ENCODE measurements at places on chromosomes 6 and 20. TPM values are rescaled to one million over a fixed set of nuclear protein-coding genes. Genes with fewer than 3 reads are reported as not detected.
A peak's percentile ranks its signal among the peaks of the same experiment; 100 is the strongest.

- no peak overlapping the region for H3K4me3 ChIP-seq
- H3K27me3 ChIP-seq, result no peaks in the 10 kb centered on the region
- H3K27ac ChIP-seq, result no peak overlapping the region
These were observed 70.8 kb upstream of the IPCEF1 start for GRCh38 chr6:154427446-154427845.

DNA sequence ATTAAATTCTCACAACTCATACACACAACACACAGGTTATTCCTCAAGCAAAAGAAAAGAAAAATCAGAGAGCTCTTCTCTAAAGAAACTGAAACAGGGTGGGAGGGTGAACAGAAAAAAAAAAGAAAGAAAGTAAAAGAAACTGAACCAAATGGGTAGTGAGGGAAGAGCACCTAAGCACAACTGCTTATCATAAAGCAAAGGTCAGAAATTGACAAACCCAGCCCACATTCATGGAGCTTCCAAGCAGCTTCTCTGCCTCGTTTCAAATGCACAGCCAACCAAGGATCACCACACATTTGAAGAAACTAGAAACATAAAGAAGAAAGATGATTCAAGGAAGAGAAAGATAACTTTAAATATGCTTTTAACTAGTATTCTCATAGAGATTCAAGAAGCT, 90.5 kb downstream of the RNGTT start:
- no peak overlapping the region for H3K4me3 ChIP-seq
- H3K27me3 ChIP-seq, result no peaks in the 10 kb centered on the region
- no peak for DNase-seq
- H3K4me1 ChIP-seq, result peaks cover 18% of the 10 kb centered on the region

- peak overlapping the region; percentile 89 for H3K27ac ChIP-seq
- peaks cover 50% of the 10 kb centered on the region for H3K4me1 ChIP-seq
- H3K4me3 ChIP-seq, result no peak overlapping the region
- no peaks in the 10 kb centered on the region for H3K27me3 ChIP-seq
These were observed 18.2 kb downstream of the AKAP12 start for GRCh38 chr6:151257985-151258445.

- DNase-seq, result no peak
- no peaks in the 10 kb centered on the region for H3K27me3 ChIP-seq
- H3K4me3 ChIP-seq, result peak overlapping the region; percentile 98
- peaks cover 42% of the 10 kb centered on the region for H3K4me1 ChIP-seq
- H3K27ac ChIP-seq, result peak overlapping the region; percentile 99
- peaks cover 37% of the 10 kb centered on the region for H3K36me3 ChIP-seq
These were observed 9.2 kb downstream of the HSPA1B start for GRCh38 chr6:31836474-31837368.

- H3K36me3 ChIP-seq, result no peaks in the 10 kb centered on the region
- H3K4me1 ChIP-seq, result no peaks in the 10 kb centered on the region
- DNase-seq, result no peak
- no peak overlapping the region for H3K4me3 ChIP-seq
- no peak overlapping the region for H3K27ac ChIP-seq
These were observed 23.6 kb downstream of the FOXQ1 start for GRCh38 chr6:1335367-1336037.

GRCh38 chr6:96812077-96812703, 25.1 kb downstream of the GPR63 start:
- no peaks in the 10 kb centered on the region for H3K36me3 ChIP-seq
- H3K27me3 ChIP-seq, result no peaks in the 10 kb centered on the region
- H3K4me3 ChIP-seq, result no peak overlapping the region

GRCh38 chr6:37576336-37576737, 76.6 kb upstream of the CCDC167 start:
- H3K36me3 ChIP-seq, result no peaks in the 10 kb centered on the region
- no peak overlapping the region for H3K4me3 ChIP-seq
- H3K27me3 ChIP-seq, result no peaks in the 10 kb centered on the region
- no peak for DNase-seq
- H3K4me1 ChIP-seq, result peaks cover 11% of the 10 kb centered on the region
- no peak overlapping the region for H3K27ac ChIP-seq

DNA sequence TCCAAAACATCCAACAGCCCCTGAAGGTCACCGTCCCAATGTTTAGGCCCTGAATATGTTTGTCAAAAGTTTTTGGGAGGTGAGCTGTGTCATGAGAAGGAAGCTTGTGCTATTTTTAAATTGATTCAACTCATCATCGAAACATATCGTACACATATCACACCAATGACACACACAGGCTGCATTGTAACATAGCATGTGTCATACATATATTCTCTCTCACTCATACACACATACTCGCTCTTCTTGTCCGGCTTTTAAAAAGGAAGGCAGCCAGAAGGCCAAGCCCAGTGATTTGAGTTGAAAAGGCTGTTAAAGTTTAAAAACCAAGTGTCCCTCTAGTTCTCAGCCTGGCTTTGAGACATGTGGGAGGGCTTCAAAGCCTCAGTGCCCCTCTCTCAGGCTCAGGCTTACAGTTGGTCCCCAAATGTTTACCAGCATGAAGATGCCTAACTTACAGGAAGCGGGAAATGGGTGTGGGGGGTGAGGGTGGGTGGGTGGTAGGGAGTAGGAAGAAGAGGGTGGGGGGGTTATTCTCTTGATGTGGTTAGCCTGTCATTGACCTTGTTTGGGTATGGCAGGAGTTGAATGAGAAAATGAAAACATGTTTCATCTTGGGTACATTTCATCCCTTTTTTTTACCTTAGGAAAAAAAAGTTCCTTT, 3.3 kb upstream of the PRDM1 start:
- DNase-seq, result no peak
- H3K27me3 ChIP-seq, result peaks cover 4% of the 10 kb centered on the region
- no peak overlapping the region for H3K4me3 ChIP-seq
- H3K36me3 ChIP-seq, result no peaks in the 10 kb centered on the region
- H3K4me1 ChIP-seq, result peaks cover 46% of the 10 kb centered on the region
- no peak overlapping the region for H3K27ac ChIP-seq

DNA sequence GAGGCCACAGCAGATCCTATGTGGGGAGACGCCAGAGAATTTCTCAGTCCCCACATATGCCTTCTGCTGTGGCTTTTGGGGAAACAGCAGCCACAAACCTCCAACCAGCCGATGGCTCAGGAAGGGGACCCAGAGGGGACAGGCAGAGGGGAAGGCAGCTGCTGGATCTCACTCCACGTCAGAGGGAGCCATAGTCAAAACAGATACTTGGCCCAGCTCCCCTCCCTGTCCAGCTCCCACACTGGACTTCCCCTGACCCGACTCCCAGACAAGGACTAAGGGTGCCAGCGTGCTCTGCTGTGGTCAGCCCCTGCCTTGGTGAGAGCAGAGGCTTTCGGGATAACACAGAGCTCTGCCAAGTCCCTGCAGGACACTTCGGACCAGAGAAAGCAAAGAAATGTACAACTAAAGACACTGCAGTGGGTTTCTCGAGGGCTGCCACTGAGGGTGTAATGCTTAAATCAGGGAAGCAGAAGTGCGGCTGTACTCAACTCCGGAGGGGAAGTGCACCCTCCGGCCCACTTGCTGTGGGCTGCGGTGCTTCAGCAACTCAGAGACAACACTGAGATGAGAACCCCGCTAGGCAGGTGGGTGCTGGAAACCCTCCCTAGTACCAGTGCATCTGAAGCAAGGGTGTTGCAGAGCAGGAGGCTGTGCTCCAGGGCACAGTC, 47.2 kb downstream of the RRBP1 start:
- peaks cover 39% of the 10 kb centered on the region for H3K36me3 ChIP-seq
- no peaks in the 10 kb centered on the region for H3K27me3 ChIP-seq
- no peak overlapping the region for H3K27ac ChIP-seq

- peaks cover 12% of the 10 kb centered on the region for H3K36me3 ChIP-seq
- DNase-seq, result no peak
- no peak overlapping the region for H3K4me3 ChIP-seq
- no peaks in the 10 kb centered on the region for H3K27me3 ChIP-seq
These were observed 124.4 kb upstream of the PRL start for GRCh38 chr6:22421198-22421597.

- peaks cover 2% of the 10 kb centered on the region for H3K4me1 ChIP-seq
- no peaks in the 10 kb centered on the region for H3K36me3 ChIP-seq
- no peaks in the 10 kb centered on the region for H3K27me3 ChIP-seq
- H3K4me3 ChIP-seq, result no peak overlapping the region
These were observed 55.2 kb upstream of the NOX3 start for GRCh38 chr6:155510879-155511278.

- no peak for DNase-seq
- no peak overlapping the region for H3K4me3 ChIP-seq
These were observed 48.0 kb downstream of the NFATC2 start for GRCh38 chr20:51494241-51495110.

DNA sequence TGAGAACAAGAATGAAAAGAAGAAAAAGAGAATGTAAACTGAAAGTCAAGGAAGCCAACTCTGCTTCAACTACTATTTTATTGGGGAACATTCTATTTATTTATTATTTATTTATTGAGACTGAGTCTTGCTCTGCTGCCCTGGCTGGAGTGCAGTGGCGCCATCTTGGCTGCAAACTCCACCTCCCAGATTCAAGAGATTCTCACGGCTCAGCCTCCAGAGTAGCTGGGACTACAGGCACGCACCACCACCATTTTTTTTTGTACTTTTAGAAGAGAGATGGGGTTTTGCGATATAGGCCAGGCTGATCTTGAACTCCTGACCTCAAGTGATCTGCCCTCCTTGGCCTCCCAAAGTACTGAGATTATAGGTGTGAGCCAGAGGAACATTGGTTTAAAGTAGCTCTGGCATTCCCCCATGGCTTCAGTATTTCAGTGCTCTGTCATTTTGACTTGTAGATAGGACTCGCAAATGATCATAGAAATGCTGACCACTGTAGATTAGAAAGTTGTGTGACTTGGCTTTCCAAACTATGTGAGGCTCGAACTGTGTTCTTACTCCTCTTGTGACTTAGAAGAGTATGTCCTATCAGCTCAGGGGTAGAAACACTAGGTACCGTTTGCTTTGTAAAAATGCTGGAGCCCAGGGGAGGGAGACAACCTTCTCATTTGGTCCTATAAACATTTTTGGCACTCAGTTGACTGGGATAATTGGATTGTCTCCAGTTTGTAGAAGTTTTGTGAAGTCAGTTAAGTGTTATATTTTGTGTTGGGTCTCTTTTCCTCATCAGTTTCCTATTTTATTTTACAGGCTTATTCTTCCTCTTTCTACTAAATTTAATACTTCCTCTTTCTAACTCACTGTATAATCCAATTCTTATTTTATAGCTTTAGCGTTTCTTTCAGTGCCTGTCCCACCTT, 544.9 kb upstream of the CITED2 start:
- H3K36me3 ChIP-seq, result peaks cover 4% of the 10 kb centered on the region
- no peak for DNase-seq
- peak overlapping the region; percentile 66 for H3K27ac ChIP-seq
- no peaks in the 10 kb centered on the region for H3K27me3 ChIP-seq

DNA sequence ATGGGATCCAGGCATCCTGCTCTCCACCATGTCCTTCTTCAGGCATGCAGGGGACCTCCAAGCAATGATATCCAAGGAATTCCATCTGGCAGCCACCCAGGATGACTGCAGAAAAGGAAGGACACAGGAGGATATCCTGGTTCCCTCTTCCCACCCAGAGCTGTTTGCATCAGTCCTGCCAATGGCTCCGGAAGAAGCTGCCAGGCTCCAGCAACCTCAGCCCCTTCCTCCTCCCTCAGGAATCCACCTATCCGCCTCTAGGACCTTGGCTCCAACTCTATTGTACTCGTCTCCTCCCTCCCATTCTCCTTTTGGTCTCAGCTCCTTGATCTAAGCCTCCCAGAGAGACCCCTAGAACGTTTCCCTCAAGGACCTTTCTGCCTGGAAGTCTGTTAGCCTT, 733 bp upstream of the PSORS1C2 start:
- H3K36me3 ChIP-seq, result peaks cover 2% of the 10 kb centered on the region
- H3K27ac ChIP-seq, result no peak overlapping the region
- peaks cover 30% of the 10 kb centered on the region for H3K4me1 ChIP-seq
- no peak for DNase-seq
- H3K4me3 ChIP-seq, result no peak overlapping the region

GRCh38 chr6:150689900-150690590, 90.4 kb downstream of the PLEKHG1 start:
- H3K4me1 ChIP-seq, result peaks cover 6% of the 10 kb centered on the region
- no peaks in the 10 kb centered on the region for H3K36me3 ChIP-seq
- no peak overlapping the region for H3K27ac ChIP-seq
- H3K27me3 ChIP-seq, result no peaks in the 10 kb centered on the region
- no peak overlapping the region for H3K4me3 ChIP-seq

GRCh38 chr6:56079751-56080540, 167.4 kb downstream of the COL21A1 start:
- peak overlapping the region; percentile 76 for H3K27ac ChIP-seq
- H3K36me3 ChIP-seq, result peaks cover 12% of the 10 kb centered on the region
- H3K27me3 ChIP-seq, result no peaks in the 10 kb centered on the region

- DNase-seq, result no peak
- no peaks in the 10 kb centered on the region for H3K27me3 ChIP-seq
- H3K4me3 ChIP-seq, result no peak overlapping the region
- no peaks in the 10 kb centered on the region for H3K4me1 ChIP-seq
- no peaks in the 10 kb centered on the region for H3K36me3 ChIP-seq
- no peak overlapping the region for H3K27ac ChIP-seq
These were observed 480.9 kb upstream of the CHD6 start for GRCh38 chr20:42099101-42099500.

- H3K27me3 ChIP-seq, result no peaks in the 10 kb centered on the region
- peaks cover 64% of the 10 kb centered on the region for H3K4me1 ChIP-seq
- no peaks in the 10 kb centered on the region for H3K36me3 ChIP-seq
- no peak overlapping the region for H3K27ac ChIP-seq
- no peak overlapping the region for H3K4me3 ChIP-seq
These were observed 122.7 kb downstream of the SNX5 start for GRCh38 chr20:17845701-17846475.

- peaks cover 67% of the 10 kb centered on the region for H3K27me3 ChIP-seq
- DNase-seq, result no peak
- H3K36me3 ChIP-seq, result no peaks in the 10 kb centered on the region
- H3K27ac ChIP-seq, result no peak overlapping the region
These were observed 91.9 kb upstream of the EYA2 start for GRCh38 chr20:46802722-46803121.

DNA sequence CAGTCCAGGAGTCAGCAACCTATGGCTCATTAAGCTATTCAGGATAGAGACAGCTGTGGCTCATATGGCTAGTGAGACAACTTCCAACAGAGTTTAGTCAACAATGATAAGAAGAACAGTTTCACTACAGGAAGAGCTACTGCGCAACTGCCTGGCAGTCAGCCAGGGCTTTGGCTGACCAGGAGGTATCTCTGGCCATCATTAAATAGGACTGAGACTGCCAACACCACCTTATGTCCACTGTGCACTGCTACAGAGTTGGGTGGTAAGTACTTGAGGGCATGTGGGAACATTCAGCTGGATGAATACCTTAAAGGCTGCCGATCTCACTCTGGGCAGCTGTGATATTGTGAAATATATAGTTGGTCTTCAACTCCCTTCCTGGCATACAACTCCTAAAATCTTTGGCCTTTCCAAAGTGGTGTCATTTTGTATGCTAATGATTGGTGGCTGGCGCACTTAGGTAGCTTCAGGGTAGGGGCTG, 52.2 kb upstream of the FAM83C start:
- DNase-seq, result no peak
- H3K27me3 ChIP-seq, result no peaks in the 10 kb centered on the region
- H3K36me3 ChIP-seq, result peaks cover 36% of the 10 kb centered on the region
- H3K27ac ChIP-seq, result no peak overlapping the region
- H3K4me1 ChIP-seq, result peaks cover 42% of the 10 kb centered on the region
- no peak overlapping the region for H3K4me3 ChIP-seq

CDC40 gene
- 23.9 TPM for total RNA-seq

HS3ST5 gene
- total RNA-seq, result not detected

SLC16A10 gene
- total RNA-seq, result not detected

GPR6 gene
- total RNA-seq, result not detected

AVP gene
- total RNA-seq, result not detected

POM121L2 gene
- total RNA-seq, result not detected

HTR1B gene
- 11.4 TPM for total RNA-seq

ULBP3 gene
- total RNA-seq, result 3.0 TPM

CLDN20 gene
- not detected for total RNA-seq

FAM83C gene
- total RNA-seq, result not detected

PLAGL2 gene
- 11.8 TPM for total RNA-seq

RPL10A gene
- total RNA-seq, result 1,177 TPM

QKI gene
- total RNA-seq, result 290 TPM

SLC22A3 gene
- total RNA-seq, result not detected

Data from osteocyte (in vitro differentiated cells).